ENCODE measurements at places on chromosomes 4 and X. TPM values are rescaled to one million over a fixed set of nuclear protein-coding genes. Genes with fewer than 3 reads are reported as not detected.

DNA sequence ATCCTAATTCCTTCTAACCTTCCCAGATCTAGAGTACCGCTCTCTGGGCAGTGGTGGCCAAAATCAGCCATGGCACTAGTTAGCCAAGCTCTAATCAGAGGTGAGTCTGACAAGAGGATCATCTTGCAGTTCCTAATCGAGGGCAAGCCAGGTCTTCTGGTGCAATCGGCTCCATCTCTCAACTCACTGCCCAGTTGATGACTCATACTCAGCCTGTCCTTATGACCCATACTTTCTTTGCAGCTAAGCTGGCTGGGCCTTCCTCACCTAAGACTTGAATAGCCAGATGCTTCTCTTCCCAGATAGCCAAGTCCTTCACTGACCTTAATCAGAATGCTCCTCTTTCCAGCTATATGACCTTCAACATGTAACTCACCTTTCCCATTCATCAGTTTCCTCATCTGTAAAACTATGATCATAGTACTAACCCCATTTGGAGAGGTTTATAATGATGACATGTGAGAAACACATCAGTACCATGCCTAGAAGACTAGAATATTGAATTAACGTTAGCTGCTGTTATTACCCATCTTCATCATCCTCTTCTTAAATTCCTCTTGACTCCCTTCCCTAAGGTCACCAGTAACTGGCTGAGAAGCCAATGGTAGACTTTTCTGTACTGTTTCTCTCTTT is 57.1 kb downstream of the RELL1 start:
- no peaks in the 10 kb centered on the region for H3K27me3 ChIP-seq
- H3K4me3 ChIP-seq: no peak overlapping the region
- no peak overlapping the region for H3K27ac ChIP-seq
- no peak for DNase-seq

DNA sequence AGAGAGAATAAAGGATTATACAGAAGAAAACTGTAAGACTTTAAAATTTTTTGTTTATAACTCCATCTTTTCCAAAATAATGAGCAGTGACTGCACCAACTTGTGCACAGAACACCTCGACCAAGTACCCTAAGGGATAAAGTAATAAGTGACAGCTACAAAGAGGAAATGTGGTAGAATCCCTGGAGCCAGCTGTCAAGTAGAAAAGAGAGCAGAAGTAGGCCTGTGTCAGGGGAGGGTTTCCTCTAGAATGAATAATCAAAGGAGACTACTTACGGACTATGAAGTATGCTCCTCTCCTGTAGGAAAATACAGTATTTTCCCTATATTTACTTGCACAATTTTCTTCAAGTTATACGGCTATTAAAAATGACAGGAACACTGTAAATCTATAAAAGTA is 1.2 kb downstream of the EIF1AX start:
- DNase-seq: no peak
- H3K27ac ChIP-seq: peak overlapping the region; percentile 67
- H3K27me3 ChIP-seq: no peaks in the 10 kb centered on the region
- peaks cover 3% of the 10 kb centered on the region for H3K36me3 ChIP-seq

- H3K27me3 ChIP-seq: no peaks in the 10 kb centered on the region
- H3K4me1 ChIP-seq: peaks cover 4% of the 10 kb centered on the region
- no peak for DNase-seq
- no peaks in the 10 kb centered on the region for H3K36me3 ChIP-seq
These were observed 25.7 kb upstream of the TMEM131L start for GRCh38 chr4:153440475-153440874.

DNA sequence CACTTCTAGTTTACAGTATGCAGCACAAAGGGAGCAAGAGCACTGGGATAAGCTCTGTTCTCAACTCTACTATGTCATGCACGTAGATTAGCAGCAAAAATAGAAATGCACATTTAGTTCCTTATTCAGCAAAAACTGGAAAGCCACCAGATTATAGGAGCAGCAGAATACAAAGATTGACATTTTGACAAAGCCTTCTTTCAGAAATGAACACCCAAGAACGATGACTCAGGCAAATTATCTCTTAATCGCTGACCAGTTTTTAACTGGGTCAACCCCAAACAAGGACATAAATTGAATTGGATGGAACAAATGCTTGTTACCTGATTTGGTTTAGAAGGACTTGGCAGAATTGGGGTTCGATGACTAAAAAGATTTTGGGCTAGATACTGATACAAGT is 775.3 kb upstream of the HS3ST1 start:
- H3K27me3 ChIP-seq: no peaks in the 10 kb centered on the region
- H3K36me3 ChIP-seq: no peaks in the 10 kb centered on the region
- H3K4me3 ChIP-seq: no peak overlapping the region
- H3K4me1 ChIP-seq: no peaks in the 10 kb centered on the region
- H3K27ac ChIP-seq: no peak overlapping the region
- DNase-seq: no peak

DNA sequence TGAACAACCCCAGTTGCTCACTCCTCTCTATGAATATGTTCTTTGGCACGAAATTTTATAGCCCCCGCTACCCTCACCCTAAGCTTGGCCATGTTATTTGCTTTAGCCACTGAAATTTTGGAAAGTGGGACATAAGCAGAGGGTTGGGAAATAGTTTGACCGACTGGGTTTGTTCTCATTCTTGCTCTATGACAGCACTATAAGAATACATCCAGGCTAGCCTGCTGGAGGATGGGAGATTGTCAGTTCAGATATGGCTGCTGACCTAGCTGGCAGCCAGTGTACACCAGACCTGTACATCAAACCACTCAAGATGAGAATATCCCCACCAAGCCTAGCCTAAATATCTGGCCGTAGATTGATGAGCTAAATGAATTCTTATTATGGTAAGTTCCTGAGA is 298.1 kb downstream of the PDGFC start:
- no peaks in the 10 kb centered on the region for H3K27me3 ChIP-seq
- H3K27ac ChIP-seq: no peak overlapping the region
- no peaks in the 10 kb centered on the region for H3K36me3 ChIP-seq
- H3K4me3 ChIP-seq: no peak overlapping the region
- no peak for DNase-seq

DNA sequence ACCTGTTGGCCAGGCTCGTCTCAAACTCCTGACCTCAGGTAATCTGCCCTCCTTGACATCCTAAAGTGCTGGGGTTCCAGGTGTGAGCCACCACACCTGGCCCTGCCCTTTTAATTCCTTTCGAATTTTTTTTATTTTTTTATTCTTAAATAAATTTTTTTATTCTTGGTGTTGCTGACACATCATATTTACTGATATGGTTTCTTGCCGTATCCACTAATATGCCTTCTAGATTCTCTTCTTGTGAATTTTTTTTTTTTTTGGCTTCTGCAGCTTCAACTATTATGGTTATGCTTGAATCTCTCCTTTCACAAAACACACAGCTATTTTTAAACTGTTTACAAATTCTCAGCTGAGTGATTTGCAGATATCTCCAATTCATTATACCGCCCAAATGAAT is 353.4 kb upstream of the ADGRL3 start:
- no peaks in the 10 kb centered on the region for H3K4me1 ChIP-seq
- no peak for DNase-seq
- H3K27me3 ChIP-seq: no peaks in the 10 kb centered on the region

GRCh38 chr4:39021631-39022030 is 10.6 kb downstream of the TMEM156 start:
- H3K4me3 ChIP-seq: no peak overlapping the region
- H3K4me1 ChIP-seq: peaks cover 22% of the 10 kb centered on the region
- no peak for DNase-seq
- no peak overlapping the region for H3K27ac ChIP-seq

DNA sequence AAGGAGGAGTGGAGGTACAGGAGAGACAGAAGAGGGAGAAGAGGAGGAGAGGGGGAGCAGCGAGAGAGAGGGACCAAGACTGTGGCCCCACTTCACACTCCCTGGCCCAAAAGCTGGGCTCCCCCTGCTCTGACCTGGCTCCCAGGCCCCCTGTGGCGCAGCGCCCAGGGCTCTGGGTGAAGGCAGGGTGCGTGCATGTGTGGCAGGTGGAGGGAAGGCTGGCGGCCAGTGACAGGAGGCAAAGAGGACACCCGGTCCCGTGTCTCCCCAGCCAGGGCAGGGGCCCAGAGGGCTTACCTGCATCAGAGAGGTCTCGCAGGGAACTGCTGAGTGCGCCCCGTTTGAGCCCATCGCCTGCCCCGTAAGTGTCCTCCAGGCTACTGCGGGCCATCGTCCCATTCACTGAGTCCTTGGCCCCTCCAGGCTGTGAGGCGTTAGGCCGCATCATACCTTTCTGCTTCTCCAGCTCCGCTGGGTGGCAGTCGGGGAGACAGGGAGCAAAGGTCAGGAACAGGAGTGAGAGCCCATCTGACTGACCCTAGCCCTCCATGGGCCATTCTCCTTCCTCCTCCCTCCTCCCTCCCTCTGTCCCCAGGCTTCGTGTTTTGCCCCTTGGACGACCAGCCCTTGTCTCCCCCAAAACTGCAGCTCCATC is 11.1 kb upstream of the KDM5C start:
- peaks cover 3% of the 10 kb centered on the region for H3K36me3 ChIP-seq
- no peaks in the 10 kb centered on the region for H3K27me3 ChIP-seq
- no peak for DNase-seq
- H3K27ac ChIP-seq: no peak overlapping the region
- no peaks in the 10 kb centered on the region for H3K4me1 ChIP-seq

- H3K27me3 ChIP-seq: peaks cover 3% of the 10 kb centered on the region
- DNase-seq: no peak
- H3K36me3 ChIP-seq: no peaks in the 10 kb centered on the region
- no peak overlapping the region for H3K27ac ChIP-seq
- no peaks in the 10 kb centered on the region for H3K4me1 ChIP-seq
- no peak overlapping the region for H3K4me3 ChIP-seq
These were observed 626.5 kb upstream of the CPEB2 start for GRCh38 chr4:14375816-14376215.

DNA sequence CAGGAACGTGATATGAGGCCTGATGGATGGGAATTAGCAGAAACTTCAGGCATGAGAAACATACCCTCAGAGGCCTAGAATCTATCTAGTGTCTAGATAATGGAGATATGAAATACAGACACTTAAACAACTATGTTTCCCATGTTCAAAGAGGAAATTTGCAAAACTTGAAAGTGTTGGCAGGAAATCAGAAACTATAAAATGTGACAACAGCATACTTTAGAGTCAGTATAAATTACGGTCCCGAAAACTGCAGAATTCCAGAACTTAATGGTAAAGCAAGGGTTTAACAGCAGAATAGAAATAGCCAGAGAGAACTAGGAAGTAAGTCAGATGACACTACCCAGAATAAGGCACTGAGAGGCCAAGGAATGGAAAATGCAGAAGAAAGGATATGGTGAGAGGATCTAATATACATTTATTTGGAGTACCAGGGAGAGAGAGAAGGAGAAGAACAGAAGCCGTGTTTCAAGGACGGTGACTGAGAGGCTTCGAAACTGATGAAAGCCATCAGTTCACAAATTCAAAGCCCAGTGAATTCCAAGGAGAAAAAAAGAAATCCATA is 7.4 kb downstream of the HTT-AS start:
- H3K4me1 ChIP-seq: no peaks in the 10 kb centered on the region
- no peak overlapping the region for H3K4me3 ChIP-seq
- no peak for DNase-seq
- H3K36me3 ChIP-seq: peaks cover 2% of the 10 kb centered on the region
- no peak overlapping the region for H3K27ac ChIP-seq
- H3K27me3 ChIP-seq: peaks cover 9% of the 10 kb centered on the region

DNA sequence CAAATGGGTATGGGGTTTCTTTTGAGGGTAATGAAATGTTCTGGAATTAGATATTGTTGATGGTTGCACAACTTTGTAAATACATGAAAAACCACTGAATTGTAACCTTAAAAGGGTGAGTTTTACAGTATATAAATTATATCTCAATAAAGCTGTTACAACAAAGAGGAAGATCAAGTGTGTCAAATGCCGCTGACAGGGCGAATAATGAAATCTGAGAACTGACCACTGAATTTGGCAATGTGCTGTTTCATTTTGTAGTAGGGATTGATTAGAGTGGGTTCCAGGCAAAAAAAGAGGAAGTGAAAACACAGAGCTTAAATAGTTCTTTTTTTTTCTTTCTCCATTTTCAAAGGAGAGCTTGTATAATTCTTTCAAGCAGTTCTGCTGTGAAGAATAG is 161.1 kb upstream of the NAP1L5 start:
- no peaks in the 10 kb centered on the region for H3K36me3 ChIP-seq
- H3K27ac ChIP-seq: no peak overlapping the region
- no peak overlapping the region for H3K4me3 ChIP-seq
- no peaks in the 10 kb centered on the region for H3K4me1 ChIP-seq

DNA sequence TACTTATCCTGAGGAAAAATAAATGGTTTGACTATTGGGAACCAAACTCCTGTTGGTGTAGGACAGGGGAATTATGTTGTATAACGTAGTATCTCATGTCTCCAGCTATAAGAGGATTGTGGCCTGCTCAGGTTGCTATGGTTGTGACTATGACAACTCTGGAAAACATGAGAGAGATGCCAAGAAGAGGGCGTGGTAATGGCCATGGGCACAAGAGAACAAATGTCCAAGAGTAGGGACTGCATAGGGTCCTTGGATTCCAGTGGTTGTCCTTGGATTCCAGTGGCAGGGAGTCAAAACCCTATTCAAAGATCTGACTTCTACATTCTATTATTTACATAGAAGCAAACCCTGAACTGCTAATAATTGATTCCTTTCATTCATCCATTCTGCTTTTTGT is 6.8 kb upstream of the MOB1B start:
- H3K4me3 ChIP-seq: no peak overlapping the region
- H3K27me3 ChIP-seq: no peaks in the 10 kb centered on the region
- no peaks in the 10 kb centered on the region for H3K36me3 ChIP-seq
- H3K27ac ChIP-seq: no peak overlapping the region
- peaks cover 11% of the 10 kb centered on the region for H3K4me1 ChIP-seq

DNA sequence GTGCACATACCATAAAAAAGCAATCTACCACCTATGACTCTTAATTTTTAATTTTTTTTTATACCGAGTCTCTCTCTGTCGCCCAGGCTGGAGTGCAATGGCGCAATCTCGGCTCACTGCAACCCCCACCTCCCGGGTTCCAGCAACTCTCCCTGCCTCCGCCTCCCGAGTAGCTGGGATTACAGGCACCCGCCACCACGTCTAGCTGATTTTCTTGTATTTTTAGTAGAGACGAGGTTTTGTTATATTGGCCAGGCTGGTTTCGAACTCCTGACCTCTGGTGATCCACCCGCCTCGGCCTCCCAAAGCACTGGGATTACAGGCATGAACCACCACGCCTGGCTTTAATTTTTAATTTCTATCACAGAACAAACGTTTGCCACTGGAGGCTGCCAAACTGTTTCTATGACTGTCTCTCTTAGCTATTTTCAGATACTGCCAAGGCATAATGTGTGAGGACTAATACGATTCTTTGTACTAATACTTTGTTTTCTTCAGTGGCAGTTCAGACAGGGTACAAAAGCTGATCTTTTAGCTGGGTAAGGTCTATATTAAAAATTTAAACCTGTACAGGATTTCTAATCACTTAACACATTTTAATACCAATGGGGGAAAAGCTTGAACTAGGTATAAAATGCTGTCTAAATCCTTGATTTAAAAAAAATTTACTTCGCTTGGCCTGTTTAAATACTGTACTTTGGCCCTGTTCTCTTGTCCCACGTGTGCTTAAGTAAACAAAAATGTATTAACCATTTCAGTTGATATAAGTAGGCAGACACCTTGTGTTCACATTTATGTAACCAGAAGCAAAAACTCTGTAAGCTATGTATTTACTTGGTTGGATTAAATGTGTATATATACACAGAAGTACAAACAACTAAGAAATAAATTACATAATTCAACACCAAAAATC is 2.3 kb downstream of the PGRMC2 start:
- H3K4me3 ChIP-seq: peak overlapping the region; percentile 96
- H3K27me3 ChIP-seq: no peaks in the 10 kb centered on the region

Gene MAGEC1
- not detected for total RNA-seq

Gene SRPX
- 33.5 TPM for total RNA-seq

Gene GPR50
- total RNA-seq: not detected

Gene AFP
- total RNA-seq: 1.3 TPM

Gene CYTL1
- 67.3 TPM for total RNA-seq

Gene TMPRSS11F
- total RNA-seq: not detected

Gene NDP
- 1.7 TPM for total RNA-seq

Gene ADH7
- total RNA-seq: not detected

Measured in chondrocyte (in vitro differentiated cells).